MCF 10A (cell line): ENCODE measurements at places on chromosomes 12 and 14. TPM values are rescaled to one million over a fixed set of nuclear protein-coding genes. Genes with fewer than 3 reads are reported as not detected.

DNA sequence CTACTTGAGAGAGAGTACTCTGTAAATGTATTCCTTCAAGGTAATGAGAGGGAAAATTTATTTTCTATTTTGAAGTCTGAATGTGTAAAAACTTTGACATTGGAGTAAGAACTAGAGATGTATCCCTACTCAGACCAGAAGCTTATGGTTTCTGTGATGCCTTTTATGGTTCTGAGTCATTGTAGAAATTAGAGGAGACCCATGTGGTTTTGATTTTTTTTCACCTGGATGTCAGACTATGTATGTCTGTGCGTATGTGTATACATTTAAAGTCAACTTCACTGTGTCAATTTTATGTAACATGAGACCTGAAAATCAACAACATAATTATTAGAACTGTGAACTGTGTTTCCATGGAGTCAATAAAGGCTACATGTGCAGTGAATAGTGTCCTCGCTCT, 302.0 kb downstream of the TRHDE start:
- DNase-seq, result no peak

GRCh38 chr12:32535288-32535999, 136.1 kb downstream of the FGD4 start:
- DNase-seq, result peak; percentile 78

DNA sequence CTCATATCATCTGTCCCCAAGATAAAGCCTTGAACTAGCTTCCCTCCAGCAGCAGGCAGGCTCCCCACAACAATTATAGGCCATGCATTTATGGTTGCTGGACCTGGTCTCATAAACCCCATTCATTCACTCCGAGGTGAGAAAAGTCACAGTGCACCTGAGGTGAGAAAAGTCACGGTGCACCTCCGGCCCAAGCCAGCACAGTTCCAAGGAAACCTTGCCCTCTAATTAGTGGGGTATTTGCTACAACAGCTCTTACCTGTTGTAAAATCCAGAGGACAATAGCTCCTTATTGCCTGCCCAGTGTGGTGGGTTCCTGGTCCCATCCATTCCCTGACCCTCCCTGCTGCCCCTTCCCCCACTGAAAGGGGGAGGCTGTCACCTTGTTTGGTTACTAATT, 65.6 kb downstream of the FBXL14 start:
- no peak for DNase-seq

GRCh38 chr14:81219759-81220579, 790 bp downstream of the GTF2A1 start:
- DNase-seq, result peak; percentile 33

DNA sequence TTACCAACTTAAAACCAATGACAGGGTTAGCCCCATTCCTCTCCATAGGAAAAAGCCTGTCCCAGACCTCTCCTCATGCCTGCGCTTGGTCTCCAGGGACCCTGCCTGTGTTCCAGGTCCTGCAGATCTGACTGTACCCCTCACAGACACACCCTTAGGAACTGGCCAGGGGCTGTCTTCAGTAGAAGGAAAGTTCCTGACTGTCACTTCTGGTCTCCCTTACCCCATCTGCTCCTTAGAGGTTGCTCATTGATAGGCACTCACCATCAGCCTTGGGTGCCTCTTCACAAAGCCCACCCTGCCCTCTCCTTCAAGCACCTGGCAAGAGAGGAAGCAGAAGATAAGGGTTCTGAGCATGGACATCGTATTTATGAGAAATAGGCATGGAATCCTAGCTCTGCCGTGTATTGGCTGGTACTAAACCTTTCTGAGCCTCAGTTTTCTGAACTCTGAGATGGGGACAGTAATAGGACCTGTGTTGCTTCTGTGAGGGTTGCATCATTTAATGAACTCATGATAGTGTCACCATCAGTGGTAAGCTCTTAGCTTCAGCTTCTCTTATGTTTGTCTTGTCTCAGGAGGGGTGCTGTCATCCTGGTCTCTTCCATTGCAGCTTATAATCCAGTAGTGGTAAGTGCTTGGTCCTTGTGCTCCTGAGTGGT, 7.5 kb downstream of the DHRS2 start:
- DNase-seq, result no peak

DNA sequence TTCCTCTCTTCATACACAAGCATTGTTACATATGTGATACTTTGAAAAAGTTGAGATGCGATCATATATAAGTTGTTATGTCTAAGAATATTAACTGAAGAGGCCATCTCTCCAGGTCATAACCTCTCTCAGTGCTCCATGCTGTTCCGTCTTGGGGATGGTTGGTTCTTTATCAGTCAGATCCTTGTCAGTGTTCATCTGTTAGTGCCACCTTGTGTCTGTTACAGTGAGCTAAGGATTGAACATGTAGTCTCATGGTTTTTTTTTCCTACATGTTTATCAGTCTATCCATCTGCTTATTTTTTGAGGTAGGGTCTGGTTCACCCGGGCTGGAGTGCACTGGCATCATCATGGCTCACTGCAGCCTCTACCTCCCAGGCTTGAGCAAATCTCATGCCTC, 30.5 kb downstream of the EP400 start:
- DNase-seq, result peak; percentile 9

The ITGA7 gene
- total RNA-seq, result 2.1 and 3.0 TPM in 2 replicates

The CELA1 gene
- not detected in 2 replicates for total RNA-seq

The EEA1 gene
- total RNA-seq, result 46.3 and 50.1 TPM in 2 replicates

The PZP gene
- not detected in 2 replicates for total RNA-seq

The PRKD1 gene
- 7.9 and 8.8 TPM in 2 replicates for total RNA-seq
